ENCODE measurements at places on chromosomes 12 and 14.
A peak's percentile ranks its signal among the peaks of the same experiment; 100 is the strongest.

- H3K27ac ChIP-seq, result no peak overlapping the region
- no peak for DNase-seq
Measured at GRCh38 chr14:104223101-104224041, 85.0 kb downstream of the KIF26A start.

DNA sequence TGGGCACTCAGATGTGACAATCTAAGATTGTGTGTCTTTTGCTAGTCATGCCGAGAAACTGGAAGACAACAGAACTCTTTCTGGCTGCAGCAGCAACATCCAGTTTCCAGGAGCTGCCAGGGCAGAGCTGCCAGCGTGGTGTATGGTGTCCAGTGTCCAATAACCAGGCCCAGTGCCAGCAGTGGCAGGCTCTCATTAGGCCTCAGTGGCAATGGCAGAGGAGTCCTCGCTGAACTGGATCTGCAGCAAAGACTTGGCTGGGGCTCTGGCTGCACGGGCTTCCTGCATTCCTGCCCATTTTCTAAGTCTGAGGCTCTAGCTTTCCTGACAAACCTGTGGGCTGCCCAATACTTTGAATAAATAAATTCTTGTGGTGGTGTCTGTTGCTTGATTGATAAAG lies 26.2 kb upstream of the PPM1A start:
- no peak overlapping the region for H3K4me3 ChIP-seq
- H3K4me1 ChIP-seq, result no peaks in the 10 kb centered on the region
- no peak for DNase-seq
- no peak overlapping the region for H3K27ac ChIP-seq
- H3K36me3 ChIP-seq, result no peaks in the 10 kb centered on the region
- peaks cover 2% of the 10 kb centered on the region for H3K27me3 ChIP-seq

- H3K27ac ChIP-seq, result no peak overlapping the region
- no peak for DNase-seq
- no peaks in the 10 kb centered on the region for H3K27me3 ChIP-seq
- H3K4me3 ChIP-seq, result no peak overlapping the region
Measured at GRCh38 chr14:85959063-85959462, 429.1 kb downstream of the FLRT2 start.

- no peak overlapping the region for H3K27ac ChIP-seq
- DNase-seq, result no peak
- peaks cover 18% of the 10 kb centered on the region for H3K36me3 ChIP-seq
- H3K4me3 ChIP-seq, result no peak overlapping the region
- H3K4me1 ChIP-seq, result peaks cover 2% of the 10 kb centered on the region
Measured at GRCh38 chr12:132108211-132108832, 35.8 kb downstream of the DDX51 start.

GRCh38 chr12:108638997-108639822 lies 5.5 kb upstream of the SELPLG start:
- H3K27me3 ChIP-seq, result no peaks in the 10 kb centered on the region
- no peak for DNase-seq
- peak overlapping the region; percentile 90 for H3K27ac ChIP-seq
- H3K36me3 ChIP-seq, result peaks cover 15% of the 10 kb centered on the region
- peak overlapping the region; percentile 27 for H3K4me3 ChIP-seq

GRCh38 chr12:123078120-123078465 lies 72.8 kb downstream of the PITPNM2 start:
- H3K4me1 ChIP-seq, result peaks cover 47% of the 10 kb centered on the region
- no peaks in the 10 kb centered on the region for H3K36me3 ChIP-seq
- no peak for DNase-seq
- H3K27me3 ChIP-seq, result peaks cover 2% of the 10 kb centered on the region
- H3K4me3 ChIP-seq, result no peak overlapping the region

- peaks cover 13% of the 10 kb centered on the region for H3K36me3 ChIP-seq
- H3K4me3 ChIP-seq, result no peak overlapping the region
- H3K4me1 ChIP-seq, result no peaks in the 10 kb centered on the region
- no peak for DNase-seq
Measured at GRCh38 chr14:90850487-90850886, 34.3 kb upstream of the TTC7B start.

- no peaks in the 10 kb centered on the region for H3K36me3 ChIP-seq
- no peaks in the 10 kb centered on the region for H3K27me3 ChIP-seq
- H3K4me1 ChIP-seq, result peaks cover 33% of the 10 kb centered on the region
- no peak for DNase-seq
- H3K4me3 ChIP-seq, result no peak overlapping the region
Measured at GRCh38 chr14:80957613-80958012, 2.2 kb downstream of the TSHR start.

DNA sequence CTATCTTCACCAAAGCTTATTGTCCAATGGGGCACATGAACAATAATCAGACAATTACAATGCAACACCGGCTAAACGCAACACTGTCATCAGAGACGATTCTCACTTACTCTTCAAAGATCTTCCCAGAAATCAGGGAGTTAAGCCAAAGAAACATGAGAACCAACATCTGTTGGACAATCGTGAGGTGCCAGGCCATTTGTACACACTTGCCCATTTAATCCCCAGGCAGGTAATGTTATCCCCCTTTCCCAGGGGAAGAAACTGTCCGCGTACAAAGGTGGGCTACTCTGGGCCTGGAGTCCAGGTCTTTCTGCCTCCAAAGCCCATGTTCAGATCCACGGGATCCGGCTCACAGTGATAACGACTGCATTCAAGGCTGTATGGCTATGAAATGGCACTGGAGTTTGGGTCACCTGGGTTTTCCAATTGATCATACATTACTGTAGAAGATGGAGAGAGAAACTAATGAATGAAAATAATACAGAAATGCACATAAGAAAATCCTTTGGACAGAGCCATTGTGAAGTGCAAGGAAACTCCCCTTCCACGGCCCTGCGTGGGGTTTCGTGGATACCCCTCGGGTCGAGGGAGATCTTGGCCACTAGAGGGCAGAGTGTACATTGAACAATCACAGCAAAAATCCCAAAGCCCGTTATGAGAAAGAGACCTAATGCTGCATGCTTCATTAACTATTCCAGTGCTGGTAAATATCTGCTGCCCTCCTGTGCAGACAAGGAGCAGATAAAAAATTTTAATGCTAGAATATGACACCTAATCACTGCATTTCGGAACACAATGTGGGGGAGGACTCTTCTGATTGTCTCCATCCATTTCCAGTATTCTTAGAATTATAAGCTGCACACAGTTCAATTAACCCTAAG lies 111.4 kb downstream of the EGLN3 start:
- DNase-seq, result no peak
- H3K27ac ChIP-seq, result no peak overlapping the region
- no peaks in the 10 kb centered on the region for H3K36me3 ChIP-seq
- no peak overlapping the region for H3K4me3 ChIP-seq
- H3K27me3 ChIP-seq, result peaks cover 2% of the 10 kb centered on the region
- no peaks in the 10 kb centered on the region for H3K4me1 ChIP-seq

DNA sequence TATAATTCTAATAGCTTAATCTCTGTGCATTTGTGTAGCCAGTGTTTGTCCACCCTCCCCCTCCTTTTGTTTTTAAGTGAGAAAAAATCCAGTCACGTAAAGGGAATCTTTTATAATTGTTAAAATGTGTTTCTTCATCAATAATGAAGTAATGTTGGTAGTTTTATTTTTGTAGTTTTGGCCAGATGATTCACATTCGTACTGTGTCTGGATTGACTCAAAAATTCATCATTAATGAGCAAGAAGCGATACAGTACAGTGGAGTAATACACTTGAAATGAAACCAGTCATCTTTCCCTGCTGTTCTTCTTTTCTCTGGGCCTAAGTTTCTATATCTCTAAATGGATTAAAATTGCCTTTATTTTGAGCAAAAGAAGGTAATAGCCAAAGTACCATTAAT lies 86.5 kb downstream of the SRGAP1 start:
- H3K4me3 ChIP-seq, result no peak overlapping the region
- no peaks in the 10 kb centered on the region for H3K4me1 ChIP-seq
- DNase-seq, result no peak
- no peaks in the 10 kb centered on the region for H3K36me3 ChIP-seq
- H3K27ac ChIP-seq, result no peak overlapping the region
- no peaks in the 10 kb centered on the region for H3K27me3 ChIP-seq

GRCh38 chr12:52650520-52651081 lies 1.4 kb downstream of the KRT2 start:
- no peaks in the 10 kb centered on the region for H3K36me3 ChIP-seq
- no peaks in the 10 kb centered on the region for H3K4me1 ChIP-seq
- no peak for DNase-seq
- peaks cover 6% of the 10 kb centered on the region for H3K27me3 ChIP-seq

GRCh38 chr12:8065991-8066594 lies at the start of gene C3AR1:
C3AR1 (minus strand) TSS chr12:8066359; CDS start chr12:8060185, 6,174 bp downstream.
- peaks cover 3% of the 10 kb centered on the region for H3K27me3 ChIP-seq
- H3K36me3 ChIP-seq, result peaks cover 3% of the 10 kb centered on the region
- no peak for DNase-seq
- H3K4me3 ChIP-seq, result no peak within 1 kb of the TSS
- H3K27ac ChIP-seq, result no peak within 1 kb of the TSS

DNA sequence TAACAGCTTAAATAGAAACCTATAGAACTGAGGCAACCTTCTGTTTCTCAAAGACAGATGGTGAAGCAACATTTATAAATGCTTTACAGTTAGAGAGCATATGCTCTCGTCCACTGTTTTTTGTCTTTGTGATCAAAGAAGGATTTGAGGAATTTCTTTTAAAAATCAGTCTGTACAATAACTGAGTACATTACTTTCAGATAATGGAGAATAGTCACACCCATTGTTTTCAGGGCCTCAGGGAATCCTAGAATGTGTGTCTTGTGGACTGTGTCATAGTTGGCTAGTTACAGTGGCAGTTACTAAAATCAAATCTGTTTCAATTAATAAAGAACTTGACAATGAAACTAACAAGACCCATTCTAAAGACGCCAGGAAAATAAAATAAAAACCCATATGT lies 107.9 kb downstream of the PRKCH start:
- H3K27ac ChIP-seq, result no peak overlapping the region
- no peak overlapping the region for H3K4me3 ChIP-seq
- DNase-seq, result no peak

DNA sequence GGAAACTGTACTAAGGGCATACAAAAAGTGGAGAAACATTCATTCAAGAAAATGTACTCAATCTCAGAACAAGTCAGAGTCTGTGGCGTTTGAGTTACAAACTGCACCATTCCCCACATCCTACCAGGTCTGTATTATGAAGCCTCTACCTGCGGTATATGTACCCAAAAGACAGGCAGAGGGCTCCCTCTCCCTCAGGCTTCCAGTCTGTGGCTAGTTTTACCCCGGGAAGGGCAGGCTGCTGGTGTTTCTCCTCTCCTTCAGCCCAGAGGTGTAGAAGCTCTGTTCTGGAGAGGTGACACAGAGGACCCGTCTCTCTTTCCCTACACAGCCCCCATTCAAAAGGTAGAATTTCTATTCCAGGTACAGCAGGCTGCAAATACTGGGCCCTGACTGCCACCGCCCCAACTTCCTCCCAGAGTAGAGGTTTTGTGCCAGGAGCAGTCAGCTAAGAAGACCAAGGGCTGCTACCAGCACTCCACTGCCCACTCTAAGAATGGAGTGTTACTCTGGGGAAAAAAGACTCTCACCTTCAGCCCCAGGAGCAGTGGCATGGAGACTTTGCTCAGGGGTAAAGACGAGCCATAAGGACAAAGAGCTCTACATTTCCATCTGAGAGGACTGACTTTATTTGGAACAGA lies 39.4 kb downstream of the PARP11 start:
- H3K27ac ChIP-seq, result no peak overlapping the region
- peaks cover 7% of the 10 kb centered on the region for H3K36me3 ChIP-seq
- H3K27me3 ChIP-seq, result no peaks in the 10 kb centered on the region

GRCh38 chr14:103066399-103066798 lies 9.1 kb upstream of the CDC42BPB start:
- H3K27ac ChIP-seq, result no peak overlapping the region
- H3K36me3 ChIP-seq, result no peaks in the 10 kb centered on the region
- H3K4me3 ChIP-seq, result no peak overlapping the region
- H3K4me1 ChIP-seq, result peaks cover 5% of the 10 kb centered on the region
- peaks cover 2% of the 10 kb centered on the region for H3K27me3 ChIP-seq

- no peak overlapping the region for H3K27ac ChIP-seq
- H3K4me1 ChIP-seq, result no peaks in the 10 kb centered on the region
- H3K4me3 ChIP-seq, result no peak overlapping the region
Measured at GRCh38 chr12:41981013-41981412, 163.7 kb downstream of the GXYLT1 start.

GRCh38 chr12:13275241-13276085 lies 78.9 kb downstream of the EMP1 start:
- H3K4me1 ChIP-seq, result peaks cover 3% of the 10 kb centered on the region
- H3K36me3 ChIP-seq, result peaks cover 5% of the 10 kb centered on the region

DNA sequence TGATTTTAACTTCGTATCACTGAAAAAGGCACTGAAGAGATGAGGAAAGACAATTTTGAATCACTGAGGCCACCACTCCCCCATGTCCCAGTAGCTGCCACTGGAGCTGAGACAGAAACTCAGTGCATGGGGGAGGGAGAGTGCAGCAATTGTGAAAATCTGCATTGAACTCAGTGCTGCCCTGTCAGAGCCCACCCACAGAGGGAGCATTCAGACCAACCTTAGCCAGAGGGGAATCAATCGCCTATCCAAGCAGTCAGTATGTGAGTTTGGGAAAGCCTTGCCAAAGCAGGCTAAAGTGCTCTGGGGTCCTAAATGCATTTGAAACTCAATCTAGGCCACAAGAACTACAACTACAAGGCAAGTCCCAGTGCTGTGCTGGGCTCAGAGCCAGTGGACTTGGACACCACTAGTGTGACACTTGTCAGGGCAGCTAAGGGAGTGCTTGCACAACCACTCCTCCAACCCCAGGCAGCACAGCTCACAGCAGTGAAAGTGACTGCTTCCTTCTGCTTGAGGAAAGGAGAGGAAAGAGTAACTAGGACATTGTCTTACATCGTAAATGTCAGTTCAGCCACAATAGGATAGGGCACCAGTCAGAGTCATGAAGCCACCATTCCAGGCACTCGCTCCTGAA lies 13.3 kb downstream of the RNASE3 start:
- H3K36me3 ChIP-seq, result peaks cover 1% of the 10 kb centered on the region
- H3K27me3 ChIP-seq, result peaks cover 12% of the 10 kb centered on the region
- H3K4me1 ChIP-seq, result no peaks in the 10 kb centered on the region
- DNase-seq, result no peak
- no peak overlapping the region for H3K4me3 ChIP-seq

DNA sequence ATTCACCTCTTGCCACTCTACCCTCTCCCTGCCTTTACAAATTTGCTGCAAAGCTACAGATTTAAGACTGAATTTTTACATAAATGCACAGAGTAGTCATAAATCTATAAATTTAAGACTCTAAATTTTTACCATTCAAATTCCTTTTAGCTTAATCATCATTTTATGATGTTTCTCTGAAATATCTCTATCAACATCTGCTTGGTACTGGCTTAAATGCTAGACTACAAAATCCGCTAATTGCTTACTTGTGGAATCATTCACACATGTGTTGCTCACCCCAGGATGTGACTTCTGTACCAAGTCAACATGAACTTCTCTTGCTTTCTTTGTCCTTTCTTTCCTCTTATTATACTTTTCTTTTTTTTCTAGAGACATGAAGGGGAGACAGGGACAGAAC lies 109.2 kb downstream of the GALC start:
- no peak for DNase-seq
- no peak overlapping the region for H3K4me3 ChIP-seq
- H3K36me3 ChIP-seq, result no peaks in the 10 kb centered on the region
- H3K27ac ChIP-seq, result no peak overlapping the region
- peaks cover 12% of the 10 kb centered on the region for H3K27me3 ChIP-seq

Data from memory B cell (primary cell).